ENCODE measurements at places on chromosomes 6 and 20.

DNA sequence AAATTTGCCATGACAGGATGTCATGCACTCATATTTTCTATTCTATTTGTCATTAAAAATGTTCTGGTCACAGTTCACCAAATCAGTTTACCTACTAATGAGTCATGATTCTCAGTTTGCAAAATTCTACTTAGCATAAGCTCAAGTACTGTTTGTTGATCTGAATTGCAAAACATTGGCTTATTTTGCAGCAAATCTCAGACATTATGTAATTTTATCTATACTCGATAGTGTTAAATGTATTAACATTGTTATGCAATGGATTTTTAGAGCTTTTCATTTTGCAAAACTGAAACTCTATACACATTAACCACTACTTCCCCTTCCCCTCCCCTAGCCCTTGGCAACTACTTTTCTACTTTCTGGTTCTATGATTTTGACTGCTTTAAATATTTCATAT, 213.8 kb upstream of the ZFP64 start:
- DNase-seq = no peak

- no peak for DNase-seq
These were observed 236.0 kb downstream of the TBXT start for GRCh38 chr6:165931675-165932074.

DNA sequence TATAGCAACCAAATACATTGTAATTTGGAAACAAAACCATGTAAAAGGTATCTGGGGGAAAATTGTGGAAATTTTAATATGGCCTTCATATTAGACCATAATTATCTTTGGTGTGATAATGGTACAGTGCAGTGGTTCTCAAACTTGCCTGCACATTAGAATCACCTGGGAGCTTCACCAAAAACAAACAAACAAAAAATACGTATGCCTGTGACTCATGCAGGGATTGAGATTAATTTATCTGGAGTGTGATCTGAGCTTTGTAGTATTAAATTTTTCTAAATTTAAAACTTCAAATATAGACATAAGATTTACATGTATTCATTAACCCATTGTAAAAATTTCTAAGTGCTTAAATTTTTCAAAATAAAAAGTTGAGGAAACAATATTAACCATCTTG, 31.5 kb downstream of the ARHGAP18 start:
- DNase-seq = no peak

DNA sequence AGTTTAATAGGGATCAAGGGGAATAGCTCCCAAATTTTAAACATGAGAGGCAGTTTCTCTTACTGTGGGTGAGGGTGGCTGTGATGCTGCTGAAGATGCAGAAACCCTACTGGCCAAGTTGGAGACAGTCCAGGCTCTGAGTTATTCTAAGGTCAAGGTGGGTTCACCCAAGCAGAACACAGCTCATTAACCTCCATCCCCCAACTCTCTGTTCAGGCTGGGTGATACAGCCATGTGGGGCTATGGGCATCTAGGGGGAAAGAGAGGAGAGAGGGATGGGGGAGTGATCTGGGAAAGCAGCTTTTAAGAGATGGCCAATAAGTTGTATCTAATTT, 18.9 kb upstream of the TRAM2 start:
- DNase-seq = no peak

DNA sequence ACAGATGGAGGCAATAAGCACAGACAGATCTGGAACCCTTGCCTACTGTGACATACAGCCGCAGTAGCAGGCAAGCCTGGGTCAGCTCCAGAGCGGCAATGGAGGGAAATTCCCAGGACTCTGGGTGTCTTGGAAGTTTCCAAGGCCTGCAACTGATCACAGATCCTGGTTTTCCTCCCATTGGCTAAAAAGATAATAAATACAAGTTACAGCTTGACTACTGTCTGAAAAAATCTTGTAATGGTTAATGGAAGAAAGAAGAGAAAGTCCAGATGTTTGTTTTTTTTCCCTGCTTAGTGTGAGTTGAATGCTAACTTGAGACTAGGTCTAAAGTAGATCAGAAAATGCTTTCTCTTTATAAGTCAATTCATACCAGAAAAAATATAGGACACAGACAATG, 307.6 kb downstream of the ALDH8A1 start:
- DNase-seq = no peak

DNA sequence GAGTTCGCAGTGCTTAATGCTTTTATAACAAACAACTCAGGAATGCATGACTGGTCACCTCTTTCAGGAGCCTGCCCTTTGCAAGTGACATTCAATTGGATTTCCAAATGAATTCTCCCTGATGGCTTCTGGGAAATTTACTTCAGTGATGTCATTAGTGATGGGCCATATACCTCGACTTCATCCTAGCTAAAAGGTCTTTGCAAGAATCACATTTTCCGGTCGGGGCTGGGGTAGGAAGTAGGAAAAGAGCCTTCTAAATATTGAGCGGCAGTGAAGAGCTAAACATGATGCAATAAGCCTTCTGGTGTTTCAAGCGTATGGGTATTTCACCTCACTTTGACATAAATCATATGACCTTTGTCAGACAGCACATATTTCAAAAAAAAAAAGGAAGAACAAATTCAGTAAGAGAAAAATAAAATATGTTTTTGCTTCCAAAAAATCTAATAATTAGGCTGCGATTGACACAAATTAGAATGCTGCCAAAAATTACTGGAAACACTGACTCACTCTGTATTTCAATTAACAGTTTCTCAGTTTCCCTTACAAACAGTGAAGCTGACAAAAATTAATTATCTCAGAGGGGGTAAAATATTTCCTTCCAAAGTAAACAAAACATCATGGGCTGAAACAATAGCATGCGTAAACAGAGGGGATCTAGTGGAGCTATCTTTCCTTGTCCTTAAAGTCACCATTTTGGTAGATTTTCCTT, 39.8 kb downstream of the ADTRP start:
- no peak for DNase-seq

GRCh38 chr6:83592770-83593394, 80.5 kb downstream of the PRSS35 start:
- DNase-seq = no peak

DNA sequence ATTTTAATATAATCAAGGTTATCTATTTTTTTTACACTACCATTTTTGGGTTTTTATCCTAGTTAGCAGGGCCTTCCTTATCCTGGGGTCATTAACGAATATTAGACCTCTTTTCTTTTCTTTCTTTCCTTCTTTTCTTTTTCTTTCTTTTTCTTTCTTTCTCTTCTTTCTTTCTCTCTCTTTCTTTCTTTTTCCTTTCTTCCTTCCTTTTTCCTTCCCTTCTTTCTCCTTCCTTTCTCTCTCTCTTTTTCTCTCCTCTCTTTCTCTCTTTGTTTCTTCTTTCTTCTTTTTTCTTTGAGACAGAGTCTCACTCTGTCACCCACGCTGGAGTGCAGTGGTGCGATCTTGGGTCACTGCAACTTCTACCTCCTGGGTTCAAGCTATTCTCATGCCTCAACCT, 120.4 kb upstream of the PDE7B start:
- no peak for DNase-seq

- peak; percentile 37 for DNase-seq
These were observed 90.7 kb upstream of the CCDC28A start for GRCh38 chr6:138682704-138683527.

GRCh38 chr6:39953076-39953618, 18.9 kb upstream of the MOCS1 start:
- no peak for DNase-seq

GRCh38 chr6:51866867-51867266, 220.5 kb downstream of the PKHD1 start:
- no peak for DNase-seq

- DNase-seq = no peak
These were observed 5.2 kb downstream of the BTBD9 start for GRCh38 chr6:38634518-38634917.

- DNase-seq = no peak
These were observed 5.1 kb downstream of the PNRC1 start for GRCh38 chr6:89085409-89086205.

DNA sequence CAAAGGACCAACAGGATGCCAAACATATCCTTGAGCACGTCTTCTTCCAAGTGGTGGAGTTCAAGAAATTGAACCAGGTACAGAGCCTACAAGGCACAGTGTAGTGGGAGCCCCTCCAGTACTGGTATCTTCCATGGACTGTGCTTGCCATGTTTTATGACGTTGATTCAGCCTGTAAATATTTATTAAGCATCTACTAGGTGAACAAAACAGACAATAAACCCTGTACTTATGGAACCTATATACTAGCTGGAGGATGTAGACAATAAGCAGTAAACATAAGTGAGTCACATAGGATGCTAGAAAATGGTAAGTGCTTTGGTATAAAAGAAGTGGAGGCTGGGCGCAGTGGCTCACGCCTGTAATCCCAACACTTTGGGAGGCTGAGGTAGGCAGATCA, 24.4 kb upstream of the MYBL2 start:
- DNase-seq = no peak

GRCh38 chr6:90123831-90124230, 172.8 kb downstream of the BACH2 start:
- no peak for DNase-seq

DNA sequence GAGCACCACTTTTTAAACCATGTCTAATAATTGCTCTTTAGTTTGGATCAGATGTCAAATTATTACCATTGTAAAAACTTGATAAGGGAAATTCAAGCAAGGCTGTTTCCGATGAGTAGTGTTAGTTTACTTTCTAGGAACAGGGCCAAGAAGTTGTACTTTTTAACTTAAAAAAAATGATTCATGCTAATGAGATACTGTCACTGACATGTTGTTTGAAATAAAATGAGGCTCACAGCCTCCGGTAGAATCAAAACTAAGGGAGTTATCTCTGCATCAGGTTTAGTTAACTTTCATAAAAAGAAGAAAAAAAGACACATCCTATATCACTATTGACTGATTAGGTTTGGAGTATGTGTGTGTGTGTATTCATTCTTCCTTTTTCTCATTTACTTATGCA, 55.2 kb upstream of the SUPT3H start:
- DNase-seq = no peak

DNA sequence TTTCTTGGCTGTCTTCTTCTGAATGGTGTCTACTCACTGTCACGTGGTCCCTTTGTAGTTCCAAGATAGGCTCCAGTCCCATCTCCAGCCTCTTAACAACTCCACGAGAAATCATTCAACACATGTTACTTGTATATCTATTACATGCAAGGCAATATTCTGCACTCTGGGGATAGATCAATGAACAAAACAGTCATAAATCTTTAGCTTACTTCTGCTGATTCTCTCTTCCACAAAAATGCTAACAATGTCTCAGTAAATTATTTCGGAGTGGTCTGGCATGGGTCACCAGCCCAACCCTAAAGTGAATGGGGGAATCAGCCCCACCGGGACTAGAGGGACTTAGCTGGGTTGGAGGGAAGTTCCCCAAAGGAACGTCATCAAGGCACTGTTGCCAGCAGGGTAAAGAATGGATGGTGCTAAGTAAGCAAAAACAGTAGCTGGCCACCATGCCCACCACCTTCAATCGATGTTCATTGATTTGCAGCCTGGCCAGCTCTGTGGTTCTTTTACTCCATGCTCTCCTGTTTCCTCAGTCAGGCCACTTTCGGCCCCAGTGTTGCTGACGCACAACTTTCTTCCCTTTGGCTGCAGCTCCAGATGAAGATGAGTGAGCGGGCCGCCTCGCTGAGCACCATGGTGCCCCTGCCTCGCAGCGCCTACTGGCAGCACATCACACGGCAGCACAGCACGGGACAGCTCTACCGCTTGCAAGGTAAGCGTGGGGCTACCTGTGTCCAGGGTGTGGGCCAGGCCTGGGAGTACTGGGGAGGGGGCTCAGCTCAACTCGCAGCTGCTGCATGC, 167.7 kb downstream of the DOK5 start:
- DNase-seq = no peak

All from cerebellar nuclear complex (tissue), 1 donor.